ENCODE measurements at places on chromosomes 3 and 15.

- no peak for DNase-seq
Measured at GRCh38 chr3:83496462-83496861, 1462.3 kb upstream of the CADM2 start.

- no peak for DNase-seq
Measured at GRCh38 chr3:57006179-57006657, 54.2 kb upstream of the SPATA12 start.

DNA sequence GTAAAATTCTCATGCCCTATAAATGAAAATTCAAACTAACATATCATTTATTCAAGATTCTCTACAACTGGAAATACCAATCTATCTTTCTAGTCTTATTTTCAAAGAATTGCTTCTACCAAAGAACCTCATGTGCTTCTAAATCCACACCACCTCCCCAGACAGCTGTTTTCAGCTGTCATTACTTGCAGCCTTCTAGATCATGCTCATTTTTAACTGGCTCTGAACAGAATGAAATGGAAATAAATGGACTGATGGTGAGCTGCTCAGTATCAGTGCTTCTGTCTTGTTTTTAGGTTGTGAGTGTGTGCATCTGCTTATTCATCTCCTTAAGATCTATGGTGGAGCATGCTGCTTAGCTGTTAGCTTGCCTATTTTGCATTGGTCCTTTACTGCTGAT is 29.4 kb downstream of the GOLGB1 start:
- DNase-seq: no peak

DNA sequence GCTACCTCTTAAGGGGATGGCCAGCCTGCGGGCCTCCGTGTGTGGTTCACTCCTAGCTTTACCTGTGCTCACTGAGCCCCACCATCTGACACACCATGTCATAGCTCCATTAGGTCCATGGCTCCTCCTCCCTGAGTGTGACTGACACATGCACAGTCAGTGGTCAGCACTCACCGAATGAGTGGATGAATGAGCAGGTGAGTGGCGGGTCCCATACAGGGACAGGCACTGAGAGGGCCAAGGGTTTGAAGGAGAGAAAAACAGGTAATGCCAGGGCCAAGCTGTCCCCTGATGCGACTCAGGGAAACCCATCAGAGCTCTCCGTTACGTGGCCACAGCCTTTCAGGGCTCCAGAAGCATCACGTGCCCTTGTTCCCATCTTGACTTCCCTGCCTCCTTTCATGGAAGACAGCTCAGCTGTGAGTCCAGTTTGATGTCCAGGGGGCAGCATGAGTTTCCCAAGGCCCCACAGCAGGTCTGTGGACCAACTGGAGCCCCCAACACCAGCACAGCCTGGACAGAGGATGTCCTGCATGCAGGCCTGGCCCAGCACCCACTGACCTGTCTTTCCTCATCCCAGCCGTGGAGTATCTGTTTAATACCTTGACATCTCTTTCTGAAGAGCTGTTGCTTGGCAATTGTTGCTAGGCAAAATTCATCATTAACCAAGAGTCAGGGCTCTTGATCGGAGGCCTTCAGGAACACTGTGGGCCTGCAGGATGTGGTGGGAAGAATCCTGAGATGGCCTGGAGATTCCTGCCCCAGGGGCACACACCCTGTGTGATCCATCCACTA is 84.4 kb downstream of the PLXNA1 start:
- DNase-seq: no peak

DNA sequence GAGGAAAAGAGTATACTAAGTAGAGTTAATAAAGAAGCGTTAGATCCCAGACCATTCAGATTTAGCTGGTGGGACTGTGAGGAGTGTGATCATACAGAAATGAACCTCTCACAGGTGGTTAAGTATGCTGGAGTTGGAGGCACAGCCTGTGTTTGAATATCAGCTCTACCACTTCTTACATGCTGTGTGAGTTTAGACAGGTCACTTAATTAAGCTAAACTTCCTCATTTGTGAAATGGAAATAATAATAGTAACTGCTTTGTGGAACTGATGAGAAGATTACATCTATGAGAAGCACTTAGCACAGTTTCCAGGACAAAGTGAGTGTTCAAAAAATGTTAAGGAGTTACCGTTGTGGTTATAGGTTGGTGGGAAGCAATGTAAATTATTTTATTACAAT is 8.4 kb downstream of the ACP3 start:
- DNase-seq: no peak

GRCh38 chr15:82552861-82553260 is 12.6 kb upstream of the RPS17 start:
- DNase-seq: no peak

DNA sequence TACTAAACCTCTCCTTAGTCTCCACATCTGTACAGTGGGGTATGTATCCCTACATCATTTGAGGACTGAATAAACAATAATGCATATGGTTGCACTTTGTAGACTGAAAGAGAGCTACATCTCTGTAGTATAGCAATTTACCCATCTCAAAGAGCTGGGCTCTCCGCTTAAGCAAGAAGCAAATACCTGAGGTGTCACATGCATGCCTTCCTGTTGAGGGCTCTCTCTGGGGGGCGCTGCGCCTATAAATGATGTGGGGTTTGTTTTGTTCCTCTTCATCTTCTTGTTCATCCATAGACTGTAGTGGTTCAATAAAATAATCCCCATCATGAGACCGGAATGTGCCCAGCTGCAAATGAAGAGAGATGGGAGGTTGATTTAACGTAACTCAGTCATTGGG is 6.8 kb downstream of the ADAMTS9 start:
- DNase-seq: no peak

GRCh38 chr15:36519067-36519466 is 60.4 kb upstream of the CDIN1 start:
- no peak for DNase-seq

DNA sequence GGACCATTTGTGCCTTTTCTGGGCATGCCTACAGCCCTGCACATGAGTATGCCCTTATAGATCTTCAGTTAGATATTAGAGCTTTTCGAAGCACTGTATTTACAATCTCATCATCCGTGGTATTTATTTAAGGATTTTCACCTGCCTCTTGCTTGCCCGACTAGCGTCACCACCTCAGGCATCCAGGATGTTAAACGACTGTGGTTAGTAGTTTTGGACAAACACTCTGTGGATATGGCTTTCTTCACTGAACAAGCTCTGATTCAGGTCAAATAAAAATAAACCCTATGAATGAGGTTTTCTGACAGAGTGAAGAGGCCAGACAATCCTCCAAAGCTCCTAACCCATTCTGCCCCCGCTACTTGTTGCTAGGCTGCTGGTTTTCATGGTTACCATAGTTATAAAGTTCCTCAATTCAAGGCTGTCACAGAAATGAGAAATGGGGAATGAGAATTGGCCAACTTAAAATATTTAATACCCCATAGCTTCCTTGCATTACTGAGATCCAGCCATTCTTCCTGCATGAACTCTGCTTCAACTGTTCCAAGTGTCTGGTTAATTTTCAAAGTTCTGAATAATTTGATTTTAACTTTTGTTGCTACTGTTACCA is 440.1 kb downstream of the GABRG3 start:
- DNase-seq: no peak

DNA sequence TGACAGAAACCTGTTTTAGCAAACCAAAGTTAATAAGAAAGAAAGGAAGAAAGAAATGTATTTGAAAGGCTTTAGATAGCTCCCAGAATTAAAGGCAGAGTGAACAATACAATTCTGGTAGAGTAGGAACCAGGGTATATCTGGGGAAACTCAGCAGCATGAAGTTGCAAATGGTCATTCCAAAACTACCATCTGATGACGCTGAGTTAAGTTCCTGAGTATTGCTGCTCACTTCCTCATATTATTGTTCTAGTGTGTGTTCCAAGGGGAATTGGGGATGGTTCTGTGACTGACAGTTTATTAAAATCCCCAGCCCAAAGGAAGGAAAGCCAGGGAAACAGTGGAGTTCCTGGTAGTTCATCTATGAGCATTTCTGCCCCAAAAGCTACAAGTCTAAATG is 88.3 kb upstream of the FRMD4B start:
- DNase-seq: no peak

DNA sequence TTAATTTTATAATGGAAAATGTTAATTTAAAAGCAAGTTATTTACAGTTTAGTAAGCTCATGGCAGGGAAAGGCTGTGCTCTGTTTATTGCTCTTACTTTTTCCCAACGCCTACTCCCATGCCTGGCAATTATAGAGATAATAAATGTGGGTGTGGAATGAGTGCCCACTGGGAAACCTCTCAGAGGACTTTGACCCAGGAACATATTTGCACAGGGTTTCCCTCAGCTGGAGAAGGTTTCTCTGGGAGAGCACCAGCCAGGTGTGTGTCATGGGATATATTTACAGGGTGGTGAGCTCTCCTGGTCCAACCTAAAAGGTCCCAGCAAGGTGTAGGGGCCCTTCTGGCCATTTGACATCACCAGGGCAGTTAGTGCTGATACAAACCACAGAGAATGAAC is 27.9 kb downstream of the ZNF710 start:
- no peak for DNase-seq

DNA sequence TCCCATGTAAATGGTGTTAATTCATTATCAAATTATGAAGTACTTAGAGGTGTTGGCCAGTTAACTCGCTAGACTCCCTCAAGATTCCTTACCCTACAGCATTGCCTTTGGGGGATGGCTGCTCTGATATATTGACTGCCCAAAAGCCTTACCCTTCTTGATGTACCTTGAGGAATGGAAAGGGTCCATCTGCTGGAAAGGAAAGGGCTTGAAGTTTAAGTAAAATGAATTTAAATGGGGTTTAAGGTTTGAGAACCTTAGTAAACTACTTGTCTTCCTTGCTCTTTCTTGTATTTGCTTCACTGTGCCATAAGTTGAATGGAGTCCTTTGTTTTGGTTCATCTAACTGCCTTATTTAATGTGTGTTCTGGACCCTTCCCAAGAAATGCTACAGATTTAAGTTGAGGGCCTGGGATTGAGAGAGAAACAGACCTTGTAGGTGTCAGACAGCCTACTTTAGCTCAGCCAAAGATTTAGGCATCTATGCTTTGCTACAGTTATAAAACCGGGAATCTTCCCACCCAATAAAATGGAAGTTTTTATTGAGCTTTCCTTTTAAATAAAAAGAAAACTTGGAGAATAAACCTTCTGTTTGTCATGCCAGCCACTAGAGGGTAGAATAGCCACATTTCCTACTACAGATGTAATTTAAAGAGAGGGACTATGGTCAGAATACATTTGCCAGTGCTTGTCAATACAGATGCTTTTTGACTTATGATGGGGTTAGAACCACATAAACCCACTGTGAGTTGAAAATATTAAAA is 25.3 kb downstream of the CMSS1 start:
- DNase-seq: no peak

DNA sequence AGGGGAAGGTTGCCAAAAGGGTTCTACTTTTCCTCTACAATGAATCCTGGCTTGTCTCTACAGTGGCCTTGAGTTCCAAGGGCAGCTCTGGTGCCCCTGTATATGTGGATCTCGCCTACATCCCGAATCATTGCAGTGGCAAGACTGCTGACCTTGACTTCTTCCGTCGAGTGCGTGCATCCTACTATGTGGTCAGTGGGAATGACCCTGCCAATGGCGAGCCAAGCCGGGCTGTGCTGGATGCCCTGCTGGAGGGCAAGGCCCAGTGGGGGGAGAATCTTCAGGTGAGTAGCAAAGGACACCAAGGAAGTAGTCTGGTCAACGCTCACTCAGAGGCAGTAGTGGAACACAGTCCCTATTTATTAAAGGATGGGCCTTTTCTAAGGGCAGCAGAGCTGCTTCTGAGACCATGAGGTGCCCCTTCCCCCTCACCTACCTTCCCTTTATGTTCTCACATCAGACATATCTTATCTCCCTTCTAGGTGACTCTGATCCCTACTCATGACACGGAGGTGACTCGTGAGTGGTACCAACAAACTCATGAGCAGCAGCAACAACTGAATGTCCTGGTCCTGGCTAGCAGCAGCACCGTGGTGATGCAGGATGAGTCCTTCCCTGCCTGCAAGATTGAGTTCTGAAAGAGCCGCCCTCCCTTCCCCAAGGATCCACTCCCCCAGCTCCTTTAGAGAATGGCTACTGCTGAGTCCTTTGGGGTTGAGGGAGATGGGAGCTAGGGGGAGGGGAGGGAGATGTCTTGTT is 12.4 kb downstream of the MAP1A start:
- DNase-seq: no peak
